ENCODE measurements at places on chromosomes 1 and 21.

DNA sequence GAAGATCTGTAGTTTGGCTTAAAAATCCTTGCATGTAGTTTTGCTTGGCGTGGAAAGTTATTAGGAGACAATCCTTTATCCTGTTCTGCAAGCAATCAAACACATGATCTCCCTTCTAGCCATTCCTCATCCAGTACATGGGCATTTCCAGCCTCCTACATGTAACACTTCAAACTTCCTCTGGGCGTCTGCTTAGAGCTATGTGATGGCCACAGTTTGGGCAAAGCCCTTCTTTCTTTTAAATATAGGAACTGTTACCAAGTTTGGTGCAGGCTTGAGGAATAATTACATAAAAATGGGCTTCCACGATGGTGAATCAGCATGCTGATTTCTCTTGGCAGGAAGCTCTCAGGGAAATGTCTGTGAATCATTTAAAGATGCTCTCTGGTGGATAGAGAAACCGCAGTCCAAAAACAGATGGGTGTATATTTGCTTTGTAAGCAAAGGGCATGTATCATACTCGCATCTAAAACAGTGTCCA lies 176.9 kb upstream of the FMN2 start:
- DNase-seq: peak; percentile 33

DNA sequence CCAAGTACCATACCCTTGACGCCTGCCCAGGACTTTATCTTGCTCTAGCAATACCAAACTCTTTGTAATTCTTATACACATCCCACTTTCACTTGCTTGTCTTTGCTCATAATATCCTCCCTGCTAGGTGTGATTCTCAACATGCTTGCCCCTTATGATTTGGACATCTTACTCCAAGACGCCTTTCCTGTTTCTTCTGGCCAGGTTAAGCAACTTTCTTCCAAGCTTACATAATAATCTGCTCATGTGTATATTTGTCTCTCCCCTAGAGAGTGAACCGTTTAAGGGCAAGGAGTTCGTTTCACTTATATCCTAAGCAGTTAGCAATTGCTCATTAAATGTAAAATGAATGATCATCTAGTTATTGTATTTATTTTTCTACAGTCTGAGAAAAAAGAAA lies 21.8 kb downstream of the CRYZL1 start:
- no peak for DNase-seq

DNA sequence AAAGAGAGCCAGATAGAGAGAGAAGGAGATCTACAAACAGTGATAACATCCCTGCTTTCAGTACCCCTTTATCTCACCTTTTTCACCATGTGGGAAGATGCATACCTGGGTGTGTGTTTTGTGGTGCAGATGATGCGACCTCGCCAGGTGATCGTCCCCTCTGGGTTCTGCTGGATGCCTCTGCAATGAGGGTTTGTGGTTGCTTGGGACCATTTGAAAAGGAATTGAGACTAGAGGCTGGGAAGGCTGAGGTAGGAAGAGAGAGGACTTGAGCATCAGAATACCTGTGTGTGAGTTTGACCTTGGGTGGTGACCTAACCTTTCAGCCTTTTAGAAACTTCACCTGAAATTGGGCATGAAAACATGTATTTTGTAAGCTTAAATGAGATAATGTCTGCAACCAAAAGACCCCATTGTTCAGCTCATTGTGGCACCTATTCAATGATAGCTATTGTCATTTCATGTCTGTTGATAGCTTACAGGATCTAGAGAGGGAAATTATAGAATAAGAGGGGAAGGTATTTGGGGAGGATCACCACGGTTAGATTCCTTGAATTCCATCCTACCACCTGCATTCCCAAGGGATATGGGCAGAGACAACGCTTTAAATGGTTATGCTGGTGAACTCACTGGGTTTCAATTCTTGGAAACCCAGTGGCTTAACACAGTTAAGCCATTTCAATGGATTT lies 125.7 kb downstream of the IGSF21 start:
- no peak for DNase-seq

GRCh38 chr1:218166268-218166945 lies 118.7 kb upstream of the RRP15 start:
- DNase-seq: no peak

- DNase-seq: no peak
Measured at GRCh38 chr21:37560385-37560784, 193.8 kb downstream of the DYRK1A start.

GRCh38 chr1:18447509-18448220 lies 33.1 kb upstream of the KLHDC7A start:
- DNase-seq: no peak

DNA sequence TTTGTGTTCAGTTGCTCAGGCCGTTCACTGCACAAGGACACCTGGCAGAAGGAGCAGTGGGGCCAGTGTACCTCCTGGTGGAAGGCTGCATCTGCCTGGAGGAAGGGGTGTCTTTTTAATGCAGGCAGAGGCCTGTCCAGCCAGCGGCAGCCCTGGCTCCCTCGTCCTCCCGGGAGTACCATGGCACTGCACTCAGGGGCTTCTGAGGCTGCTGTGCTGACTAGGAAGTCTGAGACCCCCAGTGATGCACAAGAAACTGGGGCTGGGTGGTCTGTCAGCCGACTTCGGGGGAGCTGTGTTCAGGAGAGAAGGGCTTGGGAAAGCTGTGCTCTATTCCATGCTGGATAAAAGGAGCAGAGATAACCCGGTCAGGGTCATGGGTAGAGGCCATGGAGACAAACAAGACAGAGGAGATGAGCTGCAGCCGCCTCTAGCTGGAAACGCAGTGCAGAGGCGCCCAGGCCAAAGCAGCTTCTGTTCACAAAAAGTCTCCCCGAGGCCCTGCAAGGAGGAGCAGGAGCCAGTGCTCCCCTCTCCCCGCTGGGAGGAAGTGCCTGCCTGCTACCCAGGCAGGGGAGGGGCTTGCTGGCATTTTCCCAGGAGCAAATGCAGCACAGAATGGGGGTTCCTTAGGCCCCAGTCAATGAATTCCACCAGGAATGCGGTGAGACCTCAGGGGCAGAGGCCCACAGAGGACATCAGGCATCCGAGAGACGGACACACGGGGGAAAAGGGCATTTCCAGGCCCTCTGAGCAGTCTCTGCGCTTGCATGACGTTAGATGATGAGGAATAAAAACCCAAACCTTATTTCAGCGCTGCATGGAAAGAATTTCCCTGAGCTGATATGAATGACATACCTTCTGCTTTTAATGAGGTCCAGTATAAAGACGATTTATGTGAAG lies 17.2 kb upstream of the C2CD2 start:
- no peak for DNase-seq

- DNase-seq: no peak
Measured at GRCh38 chr21:25988738-25989137, 181.8 kb downstream of the APP start.

GRCh38 chr1:3312898-3313575 lies 141.4 kb upstream of the ARHGEF16 start:
- DNase-seq: no peak

DNA sequence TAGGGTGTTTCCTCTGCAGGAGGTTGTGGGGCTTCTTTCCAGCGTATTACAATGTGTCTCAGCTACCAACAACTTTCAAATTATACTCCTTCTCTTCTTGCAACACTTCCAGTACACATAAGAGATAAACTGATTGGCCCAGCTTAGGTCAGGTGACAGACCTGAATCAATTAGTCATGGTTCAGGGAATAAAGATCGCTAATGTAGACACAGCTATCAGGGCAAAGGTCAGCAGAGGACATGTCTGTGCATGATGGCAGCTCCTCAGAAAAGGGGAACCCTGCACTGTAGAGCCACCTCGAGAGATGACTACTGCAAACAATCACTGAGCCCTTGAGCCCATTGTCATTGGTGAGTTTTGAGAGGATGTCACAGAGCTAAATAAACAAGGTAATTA lies 36.8 kb upstream of the PKN2 start:
- DNase-seq: no peak

DNA sequence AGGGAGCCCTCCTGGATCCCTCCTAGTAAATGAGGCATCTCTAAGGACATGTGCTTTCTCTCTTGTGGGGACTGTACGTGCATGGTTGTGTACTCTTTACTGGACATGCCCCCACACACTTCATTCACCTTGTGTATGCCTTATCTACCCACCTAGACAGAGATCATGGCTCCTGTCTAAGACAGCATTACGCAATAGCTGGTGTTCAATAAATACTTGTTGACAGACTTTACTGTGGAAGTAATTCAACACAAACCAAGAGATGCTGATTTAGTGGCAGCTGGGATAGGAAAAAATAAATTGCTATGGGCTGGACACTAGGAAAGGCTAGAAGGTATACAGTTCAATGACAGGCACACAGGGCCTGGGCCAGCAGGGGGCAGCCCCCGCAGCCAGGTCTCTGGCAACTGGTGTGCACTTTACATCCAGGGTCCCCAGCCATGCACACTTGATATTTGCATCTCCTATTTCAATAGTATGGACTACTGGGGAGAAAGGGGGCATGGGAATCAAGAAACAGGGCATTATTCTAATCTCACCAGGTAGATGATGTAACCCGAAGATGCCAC lies 24.2 kb downstream of the TRABD2B start:
- no peak for DNase-seq

DNA sequence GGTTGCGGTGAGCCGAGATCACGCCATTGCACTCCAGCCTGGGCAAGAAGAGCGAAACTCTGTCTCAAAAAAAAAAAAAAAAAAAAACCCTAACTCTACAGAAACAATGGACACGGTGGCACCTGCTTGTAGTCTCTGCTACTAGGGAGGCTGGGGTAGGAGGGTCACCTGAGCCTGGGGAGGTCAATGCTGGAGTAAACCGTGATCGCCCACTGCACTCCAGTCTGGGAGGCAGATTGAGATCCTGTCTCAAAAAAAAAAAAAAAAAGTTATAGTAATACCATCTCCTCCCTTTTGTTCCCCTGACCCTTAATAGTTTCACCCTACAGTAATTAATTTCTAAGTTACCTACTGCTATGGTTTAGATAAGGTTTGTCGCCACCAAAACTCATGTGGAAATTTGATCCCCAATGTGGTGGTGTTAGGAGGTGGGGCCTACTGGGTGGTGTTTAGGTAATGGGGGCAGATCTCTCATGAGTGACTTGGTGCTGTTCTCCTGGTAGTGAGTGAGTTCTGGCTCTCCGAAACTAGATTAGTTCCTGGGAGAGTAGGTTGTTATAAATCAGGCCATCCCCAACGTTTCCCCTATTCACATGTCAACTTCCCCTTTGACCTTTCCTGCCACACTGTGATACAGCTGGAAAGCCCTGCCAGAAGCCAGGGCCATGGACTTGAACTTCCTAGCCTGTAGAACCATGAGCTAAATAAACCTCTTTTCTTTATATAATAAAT lies 9.8 kb downstream of the FBXO42 start:
- no peak for DNase-seq

DNA sequence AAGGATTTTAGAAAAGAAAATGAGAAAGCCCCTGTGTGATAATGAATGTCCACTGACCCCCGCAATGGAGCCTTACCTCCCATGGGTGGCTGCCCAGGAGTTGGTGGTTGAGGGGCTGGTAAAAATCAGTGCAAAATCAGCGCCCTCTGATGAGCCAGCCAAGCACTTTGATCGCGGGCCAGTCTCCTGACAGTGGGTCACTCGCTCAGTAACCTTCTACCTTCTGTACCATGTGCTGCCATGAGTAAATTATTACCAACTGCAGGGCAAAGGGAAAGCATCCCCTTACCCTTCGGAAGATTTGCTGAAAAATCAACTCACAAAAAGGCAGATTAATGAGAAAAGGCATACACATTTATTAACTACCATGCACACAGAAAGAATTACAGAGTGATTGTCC lies 58.8 kb downstream of the KCNK1 start:
- no peak for DNase-seq

- no peak for DNase-seq
Measured at GRCh38 chr1:163450986-163451385, 129.2 kb downstream of the NUF2 start.

GRCh38 chr1:199981584-199981983 lies 45.9 kb upstream of the NR5A2 start:
- DNase-seq: no peak

- DNase-seq: no peak
Measured at GRCh38 chr1:211574705-211575104, 4.3 kb downstream of the SLC30A1 start.

DNA sequence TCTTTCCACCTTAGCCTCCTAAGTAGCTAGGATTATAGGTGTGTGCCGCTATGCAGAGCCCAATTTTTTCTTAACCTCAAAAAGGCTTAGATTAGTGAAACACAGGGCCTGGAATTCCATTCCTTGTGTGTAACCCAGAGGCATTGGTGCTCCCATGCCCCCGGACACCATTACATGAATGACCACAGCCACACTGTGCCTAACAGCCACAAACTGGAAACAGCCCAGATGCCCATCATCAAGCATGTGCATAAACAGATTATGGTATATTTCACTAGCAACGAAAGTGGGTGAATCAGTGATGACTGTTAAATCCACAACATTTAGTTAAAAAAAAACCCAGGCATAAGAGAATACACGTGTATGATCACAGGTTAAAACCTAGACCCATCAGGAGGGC lies 24.4 kb downstream of the ADAM30 start:
- no peak for DNase-seq

DNA sequence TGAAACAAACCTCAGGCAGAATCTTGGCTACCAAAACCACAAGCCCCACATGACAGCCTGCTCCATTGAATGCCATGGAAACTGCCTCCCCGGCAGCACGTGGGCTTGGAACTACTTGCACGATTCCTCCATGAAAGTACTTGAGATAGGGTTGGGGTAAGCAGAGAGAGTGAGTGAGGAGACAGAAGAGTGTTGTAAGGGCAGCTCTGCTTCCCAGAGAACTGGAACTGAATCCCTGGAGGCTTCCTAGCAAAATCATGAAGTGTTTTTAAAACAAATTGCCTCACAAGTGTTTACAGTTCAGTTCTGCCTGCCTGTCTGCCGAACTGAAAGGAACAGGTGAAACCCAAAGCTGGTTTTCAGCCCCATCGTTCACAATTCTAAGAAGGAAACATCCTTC lies 35.3 kb upstream of the DNASE2B start:
- DNase-seq: no peak

GRCh38 chr1:223771814-223772770 lies 59.8 kb downstream of the CAPN2 start:
- no peak for DNase-seq

DNA sequence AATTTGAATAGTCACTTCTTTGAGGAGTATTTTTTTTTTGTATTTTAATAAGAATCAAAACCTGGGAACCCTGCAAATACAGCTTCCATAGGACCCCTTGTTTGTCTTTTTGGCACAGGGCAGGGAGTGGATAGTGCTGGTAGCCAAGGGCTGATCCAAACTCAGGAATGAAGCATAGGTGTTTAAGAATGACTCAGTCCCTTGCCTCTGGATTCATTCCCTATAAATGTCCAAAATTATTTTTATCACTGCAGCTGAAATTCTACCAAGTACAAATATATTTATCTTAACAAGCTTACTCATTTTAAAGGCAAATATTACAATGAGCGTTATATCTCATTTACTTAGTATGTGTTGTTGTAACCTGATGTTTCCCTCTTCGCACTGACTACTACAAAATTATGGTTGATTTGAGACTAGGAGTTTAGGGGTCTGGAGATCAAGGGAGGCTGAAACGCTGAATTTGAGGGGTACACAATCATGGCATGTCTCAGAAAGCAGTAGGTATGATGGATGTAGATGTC lies 278.6 kb upstream of the LYPLAL1 start:
- DNase-seq: no peak

GRCh38 chr1:184930232-184930631 lies 44.1 kb downstream of the NIBAN1 start:
- DNase-seq: no peak
